ENCODE measurements at places on chromosomes 16 and 17.

GRCh38 chr16:75322740-75323139, 71.3 kb upstream of the BCAR1 start:
- DNase-seq: no peak

DNA sequence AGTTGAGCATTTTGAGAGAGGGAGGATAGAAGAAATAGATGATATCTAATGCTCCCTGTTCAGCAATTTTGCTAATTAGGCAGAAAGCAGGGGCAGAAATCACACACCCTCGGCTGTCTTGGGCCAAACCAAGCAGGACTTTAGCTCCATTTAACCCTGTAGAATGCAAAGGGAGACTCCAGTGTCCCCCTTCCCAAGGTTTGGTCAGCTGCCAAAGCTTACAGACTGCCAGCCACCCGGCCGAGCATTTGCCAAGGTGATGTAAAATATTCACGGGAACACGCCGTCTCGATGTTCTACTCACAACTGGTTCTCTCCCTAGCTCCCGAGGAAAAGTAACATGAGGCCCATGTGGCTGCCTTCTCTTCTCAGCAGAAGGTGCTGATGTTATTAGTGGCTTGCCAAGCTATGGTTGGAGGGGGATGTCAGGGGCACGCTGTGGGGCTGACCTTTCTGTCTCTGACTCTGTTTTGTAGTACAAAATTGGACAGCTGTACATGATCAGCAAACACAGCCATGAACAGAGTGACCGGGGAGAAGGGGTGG, 155.3 kb downstream of the PITPNC1 start:
- no peak for DNase-seq

DNA sequence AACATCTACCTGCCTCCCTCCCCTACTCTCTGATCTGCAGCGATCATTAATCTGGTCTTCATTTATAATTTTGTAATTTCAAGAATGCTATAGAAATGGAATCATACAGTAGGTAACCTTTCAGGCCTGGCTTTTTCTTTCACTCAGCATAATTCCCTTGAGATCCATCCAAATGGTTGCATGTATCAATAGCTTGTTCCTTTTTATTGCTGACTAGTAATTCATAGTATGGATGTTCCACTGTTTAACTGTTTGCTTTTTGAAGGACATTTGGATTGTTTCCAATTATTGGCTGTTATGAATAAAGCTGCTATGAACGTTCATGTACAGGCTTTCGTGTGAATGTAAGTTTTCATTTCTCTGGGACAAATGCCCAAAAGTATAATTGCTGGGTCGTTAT, 125.2 kb downstream of the USP31 start:
- no peak for DNase-seq

GRCh38 chr16:2845116-2845515, 12.9 kb downstream of the PRSS22 start:
- no peak for DNase-seq

- DNase-seq: no peak
Observed at GRCh38 chr16:6993544-6993943, 339.1 kb upstream of the RBFOX1 start.

- no peak for DNase-seq
Observed at GRCh38 chr16:79690159-79690558, 89.6 kb upstream of the MAF start.

DNA sequence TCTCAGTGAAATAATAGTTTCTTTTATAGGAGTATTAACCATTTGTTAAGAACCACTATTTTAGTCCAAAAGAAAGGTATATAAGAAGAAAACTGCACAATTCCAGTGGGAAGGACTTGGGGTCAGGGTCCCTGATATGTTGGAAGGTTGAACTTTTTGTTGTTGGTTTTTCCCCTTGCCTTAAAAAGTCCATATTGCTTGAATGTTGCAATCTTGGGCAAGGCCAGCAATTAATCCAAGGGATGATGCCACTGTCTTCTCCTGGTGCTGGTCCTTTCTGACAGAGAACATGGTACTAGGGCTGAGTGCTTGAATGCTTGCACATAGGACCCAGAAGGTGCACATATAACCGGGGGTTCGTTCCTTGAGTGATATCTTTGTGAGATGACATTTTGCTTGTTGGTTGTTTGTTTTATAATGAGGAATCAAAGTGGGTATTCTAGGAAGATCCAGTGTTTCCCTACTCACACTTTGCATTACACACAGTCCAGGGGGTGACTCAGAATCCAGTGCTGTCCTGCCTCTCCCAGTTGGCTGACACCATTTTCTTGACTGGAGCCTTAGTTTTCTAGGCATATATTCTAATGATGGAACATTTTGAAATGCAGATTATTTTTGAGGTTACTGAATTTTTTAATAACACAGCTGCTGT, 54.9 kb downstream of the SIAH1 start:
- no peak for DNase-seq

DNA sequence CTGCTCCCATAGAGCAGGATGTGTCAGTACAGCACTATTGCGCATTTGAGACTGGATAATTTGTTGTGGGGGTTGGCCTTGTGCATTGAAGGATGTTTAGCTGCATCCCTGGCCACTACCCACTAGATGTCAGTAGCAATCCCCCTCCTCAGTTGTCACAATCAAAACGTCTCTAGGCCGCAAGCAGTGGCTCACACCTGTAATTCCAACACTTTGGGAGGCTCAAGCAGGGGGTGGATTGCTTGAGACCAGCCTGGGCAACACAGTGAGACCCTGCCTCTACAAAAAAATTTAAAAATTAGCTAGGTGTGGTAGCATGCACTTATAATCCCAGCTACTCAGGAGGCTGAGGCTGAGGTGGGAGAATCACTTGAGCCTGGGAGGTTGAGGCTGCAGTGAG, 48.4 kb downstream of the CENPV start:
- no peak for DNase-seq

- no peak for DNase-seq
Observed at GRCh38 chr16:74092336-74092735, 204.3 kb upstream of the PSMD7 start.

- DNase-seq: no peak
Observed at GRCh38 chr17:73091410-73091769, 1.1 kb downstream of the SLC39A11 start.

GRCh38 chr17:77465358-77466041, 324.7 kb downstream of the SEC14L1 start:
- DNase-seq: peak; percentile 88

DNA sequence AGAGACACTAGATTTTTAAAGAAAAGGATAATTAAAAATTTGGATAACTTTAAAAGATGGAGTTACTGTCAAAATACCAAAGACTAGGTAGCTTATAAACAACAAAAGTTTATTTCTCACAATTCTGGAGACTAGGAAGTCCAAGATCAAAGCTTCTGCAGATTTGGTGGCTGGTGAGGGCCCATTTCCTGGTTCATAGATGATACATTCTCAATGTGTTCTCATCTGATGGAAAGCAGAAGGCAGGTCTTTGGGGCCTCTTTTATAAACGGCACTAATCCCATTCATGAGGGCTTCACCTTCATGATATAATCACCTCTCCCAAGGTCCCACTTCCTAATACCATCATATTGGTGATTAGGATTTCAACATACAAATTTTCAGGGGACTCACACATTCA, 33.7 kb downstream of the NLK start:
- DNase-seq: no peak

GRCh38 chr16:69057400-69058378, 47.8 kb upstream of the HAS3 start:
- DNase-seq: no peak

- no peak for DNase-seq
Observed at GRCh38 chr17:10135539-10136257, 62.7 kb downstream of the GAS7 start.

GRCh38 chr17:31903401-31903800, 1.9 kb upstream of the UTP6 start:
- DNase-seq: no peak

DNA sequence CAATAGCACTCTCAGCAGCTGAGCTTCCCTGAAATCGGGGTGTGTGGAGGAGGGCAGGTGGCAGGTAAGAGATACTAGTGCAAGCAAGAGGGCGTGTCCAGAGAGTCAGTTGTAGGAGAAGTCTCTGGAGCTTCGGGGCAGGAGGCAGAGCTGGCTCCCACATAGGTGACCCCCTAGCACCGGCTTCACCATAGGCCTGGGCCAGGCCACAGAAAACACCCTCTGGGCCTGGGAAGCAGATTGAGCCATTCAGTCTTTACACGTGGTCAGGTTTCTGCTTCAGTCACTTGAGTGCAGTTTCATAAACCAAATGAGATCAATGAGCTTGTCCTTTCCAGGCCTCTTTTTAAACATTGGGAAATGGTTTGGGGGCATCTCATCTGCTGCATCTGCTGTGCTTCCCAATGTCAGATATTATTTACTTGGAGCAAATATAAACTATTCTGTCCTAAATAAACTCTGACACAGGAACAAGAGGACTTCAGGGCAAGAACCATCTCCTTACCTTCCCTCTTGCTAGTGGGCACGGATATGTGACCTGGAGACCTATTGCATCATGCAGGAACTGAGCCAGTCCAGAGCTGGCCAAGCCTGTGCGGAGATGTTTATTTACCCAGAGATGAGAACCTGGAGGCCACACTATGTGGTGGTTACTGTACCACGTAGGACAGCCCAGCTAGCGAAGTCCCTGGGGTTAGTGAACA, 16.1 kb downstream of the CCR7 start:
- no peak for DNase-seq

GRCh38 chr17:4074831-4075495, 67.9 kb downstream of the ZZEF1 start:
- DNase-seq: peak; percentile 55

DNA sequence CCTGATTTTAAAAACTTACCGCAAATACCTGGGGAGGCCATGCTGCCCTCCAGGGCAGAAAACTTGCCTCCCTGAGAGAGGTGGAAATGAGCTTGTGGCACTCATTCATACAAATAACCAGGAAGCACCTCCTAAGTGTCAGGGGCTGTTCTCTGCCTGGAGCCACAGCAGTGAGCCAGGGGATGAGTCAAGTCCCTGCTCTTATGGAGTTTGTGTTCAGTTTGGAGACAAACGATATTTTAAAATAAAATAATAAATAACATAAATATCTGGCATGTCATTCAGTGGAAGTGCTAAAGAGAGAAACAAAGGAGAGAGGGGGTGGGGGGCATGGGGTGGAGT, 313.8 kb downstream of the C16orf95 start:
- DNase-seq: no peak

- DNase-seq: no peak
Observed at GRCh38 chr16:1053121-1053521, 19.4 kb upstream of the SSTR5 start.

DNA sequence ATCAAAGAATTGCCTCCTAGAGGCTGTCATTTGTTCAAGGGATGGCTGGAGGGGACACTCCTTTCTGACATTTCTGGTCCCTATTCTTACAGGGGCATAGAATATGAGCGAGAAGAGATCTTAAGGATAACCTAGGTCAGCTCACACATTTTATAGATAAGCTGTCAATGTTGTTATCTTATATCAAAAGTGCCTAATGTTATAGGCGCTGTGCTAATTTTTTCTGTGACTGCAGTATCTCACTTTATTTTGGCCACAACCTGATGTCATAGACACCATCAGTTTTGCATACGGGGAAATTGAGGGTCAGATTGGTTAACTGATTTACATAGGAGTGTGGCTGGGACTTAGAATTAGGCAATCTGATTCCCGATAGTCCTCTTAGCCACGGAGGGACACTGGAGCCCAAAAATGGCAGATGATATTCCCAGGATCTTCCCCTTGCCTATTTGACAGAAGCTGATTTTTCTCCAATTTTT, 1.2 kb downstream of the CPD start:
- DNase-seq: peak; percentile 52

DNA sequence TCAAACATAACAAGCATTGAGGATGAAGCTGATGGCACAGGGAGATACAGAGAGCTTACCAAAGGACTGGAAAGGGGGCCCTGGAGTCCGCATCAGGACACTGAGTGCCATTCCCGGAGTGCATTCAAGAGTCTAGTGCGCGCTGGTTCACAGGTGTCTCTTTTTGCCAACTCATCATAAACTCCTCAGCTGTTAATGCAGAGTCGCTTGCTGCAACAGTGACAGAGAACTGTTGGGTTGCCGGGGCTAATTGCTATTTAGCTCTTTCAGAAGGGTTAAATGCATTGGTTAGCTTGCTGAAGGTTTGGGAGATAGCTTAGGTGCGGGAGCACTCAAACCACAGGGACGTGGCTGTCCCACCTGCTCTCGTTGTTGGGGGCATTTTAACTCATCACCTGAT, 1091.6 kb upstream of the EEF2KMT start:
- no peak for DNase-seq

DNA sequence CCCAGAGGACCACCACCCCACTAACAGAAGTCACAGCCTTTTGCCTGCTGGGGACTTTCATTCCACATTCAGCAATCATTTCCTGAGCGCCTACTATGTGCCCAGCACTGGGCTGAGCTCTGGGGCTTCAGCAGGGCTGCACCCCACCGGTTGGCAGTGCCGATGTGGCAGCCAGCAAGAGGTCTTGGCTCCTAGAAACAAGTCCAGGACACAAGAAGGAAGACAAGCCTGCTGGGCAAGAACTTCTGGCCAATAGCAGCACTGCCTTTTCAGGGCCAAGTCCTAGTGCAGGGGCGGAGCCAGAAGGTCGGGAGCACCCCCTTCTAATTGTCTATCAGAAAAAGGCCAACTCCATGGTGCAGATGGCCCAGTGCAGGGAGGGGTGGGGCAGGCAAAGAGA, 13.0 kb upstream of the HOXB9 start:
- DNase-seq: no peak

- no peak for DNase-seq
Observed at GRCh38 chr16:70276392-70276791, 12.9 kb downstream of the AARS1 start.

DNA sequence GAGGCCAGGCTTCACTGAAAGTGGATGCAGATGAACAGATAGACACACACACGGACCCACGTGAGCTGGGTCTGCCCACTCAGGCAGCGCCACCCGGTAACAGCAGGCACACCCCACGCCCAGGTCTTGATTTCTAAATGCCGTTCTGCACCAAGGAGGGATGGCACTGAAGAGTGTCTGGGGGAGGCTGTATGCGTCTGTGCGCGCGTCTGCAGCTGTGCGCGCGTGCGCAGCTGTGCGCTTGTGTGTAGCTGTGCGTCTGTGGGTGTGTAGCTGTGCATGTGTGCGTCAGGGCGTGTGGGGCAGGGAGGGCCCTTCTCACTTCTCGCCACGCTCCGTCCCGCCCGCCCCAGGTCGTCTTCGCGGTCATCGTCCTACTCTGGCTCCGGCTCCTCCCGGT, 15.5 kb upstream of the IL17C start:
- DNase-seq: no peak

DNA sequence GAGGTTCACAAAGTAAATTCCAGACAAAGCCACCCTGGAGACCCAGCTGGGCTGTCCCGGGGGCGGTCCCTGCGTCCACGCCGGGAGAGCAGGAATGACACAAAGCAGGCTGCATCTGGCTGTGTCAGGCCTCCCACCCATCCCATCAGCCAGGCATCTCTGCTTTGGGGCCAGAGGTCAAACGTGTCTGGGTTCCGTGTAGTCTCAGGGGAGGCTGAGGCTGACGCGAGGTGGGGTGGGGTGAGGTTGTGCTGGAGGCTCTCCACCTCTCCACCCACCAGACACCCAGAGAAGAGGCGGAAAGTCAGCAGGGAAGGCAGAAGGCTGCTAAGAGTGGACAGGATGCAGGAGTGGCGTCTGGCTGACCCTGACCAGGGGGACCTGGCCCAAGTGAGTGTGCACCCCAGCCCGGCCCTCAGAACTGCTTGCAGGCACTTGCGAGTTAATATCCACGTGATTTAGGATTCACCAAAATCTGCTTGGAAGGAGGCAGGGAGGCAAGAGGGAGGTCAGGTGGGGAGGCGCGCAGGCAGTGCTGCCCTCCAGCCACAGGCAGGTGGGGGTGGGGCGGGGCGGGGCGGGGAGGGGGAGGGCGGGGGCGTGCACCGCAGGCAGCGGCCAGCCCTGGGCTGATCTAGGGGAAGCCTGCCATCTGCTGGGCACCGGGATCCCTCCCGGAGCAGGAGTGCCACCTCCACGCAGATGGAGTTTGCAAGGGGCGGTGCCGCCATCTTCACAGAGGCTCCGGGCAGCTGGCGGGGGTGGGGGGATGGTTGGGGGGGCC, 44.3 kb downstream of the TBC1D16 start:
- peak; percentile 78 for DNase-seq
